ENCODE measurements at places on chromosomes 12 and 14. TPM values are rescaled to one million over a fixed set of nuclear protein-coding genes. Genes with fewer than 3 reads are reported as not detected.

- no peak overlapping the region for H3K4me3 ChIP-seq
- no peak overlapping the region for H3K27ac ChIP-seq
- DNase-seq: no peak
- peaks cover 36% of the 10 kb centered on the region for H3K4me1 ChIP-seq
- H3K27me3 ChIP-seq: no peaks in the 10 kb centered on the region
- no peaks in the 10 kb centered on the region for H3K36me3 ChIP-seq
These were observed 28.5 kb downstream of the DAAM1 start for GRCh38 chr14:59217011-59217410.

GRCh38 chr12:94718114-94718513 is 67.8 kb upstream of the TMCC3 start:
- H3K27me3 ChIP-seq: no peaks in the 10 kb centered on the region
- H3K4me1 ChIP-seq: no peaks in the 10 kb centered on the region
- H3K27ac ChIP-seq: no peak overlapping the region
- H3K36me3 ChIP-seq: no peaks in the 10 kb centered on the region
- DNase-seq: no peak
- no peak overlapping the region for H3K4me3 ChIP-seq

DNA sequence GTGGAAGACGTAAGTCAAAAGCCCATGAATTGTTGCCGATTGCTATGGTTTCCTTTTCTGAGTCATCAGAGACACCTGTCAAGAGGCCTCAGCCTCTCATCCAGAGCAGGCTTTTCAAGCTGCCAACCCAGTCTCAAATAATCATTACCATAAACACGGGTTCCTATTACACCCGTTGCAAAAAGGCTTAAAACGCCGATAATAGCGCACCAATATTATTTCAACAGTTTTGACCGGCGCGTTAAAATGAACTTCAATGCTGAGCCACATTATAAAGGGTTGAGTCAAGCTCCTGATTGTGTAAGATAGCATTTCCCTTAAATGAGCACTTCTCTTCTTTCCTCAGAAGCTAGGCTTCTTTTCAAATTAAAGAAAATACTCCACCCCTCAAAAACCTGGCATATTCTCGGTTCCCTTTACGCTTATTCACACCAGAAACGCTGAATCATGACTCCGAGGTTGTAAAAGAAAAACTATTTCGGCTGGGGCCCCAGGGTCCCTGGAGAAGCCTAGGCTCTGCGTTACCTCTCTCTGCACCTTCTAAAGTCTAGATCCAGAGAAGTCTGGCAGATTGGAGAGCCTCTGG is 1.4 kb downstream of the TMTC1 start:
- DNase-seq: peak; percentile 10
- peak overlapping the region; percentile 88 for H3K27ac ChIP-seq
- no peaks in the 10 kb centered on the region for H3K36me3 ChIP-seq
- H3K27me3 ChIP-seq: no peaks in the 10 kb centered on the region
- H3K4me3 ChIP-seq: peak overlapping the region; percentile 60
- no peaks in the 10 kb centered on the region for H3K4me1 ChIP-seq

GRCh38 chr12:90562671-90563070 is 392.3 kb downstream of the CCER1 start:
- H3K27me3 ChIP-seq: no peaks in the 10 kb centered on the region
- no peak overlapping the region for H3K27ac ChIP-seq
- H3K4me3 ChIP-seq: no peak overlapping the region
- no peaks in the 10 kb centered on the region for H3K4me1 ChIP-seq
- H3K36me3 ChIP-seq: no peaks in the 10 kb centered on the region

- H3K27ac ChIP-seq: no peak overlapping the region
- DNase-seq: no peak
- no peaks in the 10 kb centered on the region for H3K27me3 ChIP-seq
- peaks cover 24% of the 10 kb centered on the region for H3K4me1 ChIP-seq
These were observed 122.4 kb downstream of the TSPAN9 start for GRCh38 chr12:3199551-3200031.

GRCh38 chr12:55957106-55957859 is 8.6 kb downstream of the PMEL start:
- H3K27me3 ChIP-seq: no peaks in the 10 kb centered on the region
- no peak overlapping the region for H3K4me3 ChIP-seq
- DNase-seq: no peak

- H3K27me3 ChIP-seq: no peaks in the 10 kb centered on the region
- no peak for DNase-seq
- peak overlapping the region; percentile 16 for H3K4me3 ChIP-seq
- peaks cover 19% of the 10 kb centered on the region for H3K4me1 ChIP-seq
These were observed 1.7 kb downstream of the HECTD1 start for GRCh38 chr14:31205681-31206535.

DNA sequence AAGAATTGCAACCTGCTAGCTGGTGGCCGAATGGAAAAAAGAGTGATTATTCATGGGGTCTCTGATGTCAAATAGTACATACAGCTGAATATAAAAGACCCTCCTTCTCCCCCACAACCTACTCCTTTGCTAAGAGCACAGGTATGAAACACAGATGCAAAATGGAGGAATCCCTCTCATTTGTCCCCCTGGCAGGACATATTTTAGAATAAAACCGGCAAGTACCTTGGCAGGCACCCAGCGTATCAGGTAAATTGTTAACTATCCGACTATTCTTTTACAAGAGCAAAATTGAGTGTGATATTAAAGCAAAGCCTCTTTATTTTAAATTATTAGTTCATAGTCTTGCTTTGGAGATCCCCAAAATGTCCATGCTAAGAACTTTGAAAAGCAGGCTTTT is 73.7 kb upstream of the USP44 start:
- no peaks in the 10 kb centered on the region for H3K36me3 ChIP-seq
- H3K4me3 ChIP-seq: no peak overlapping the region
- no peak overlapping the region for H3K27ac ChIP-seq
- DNase-seq: no peak

DNA sequence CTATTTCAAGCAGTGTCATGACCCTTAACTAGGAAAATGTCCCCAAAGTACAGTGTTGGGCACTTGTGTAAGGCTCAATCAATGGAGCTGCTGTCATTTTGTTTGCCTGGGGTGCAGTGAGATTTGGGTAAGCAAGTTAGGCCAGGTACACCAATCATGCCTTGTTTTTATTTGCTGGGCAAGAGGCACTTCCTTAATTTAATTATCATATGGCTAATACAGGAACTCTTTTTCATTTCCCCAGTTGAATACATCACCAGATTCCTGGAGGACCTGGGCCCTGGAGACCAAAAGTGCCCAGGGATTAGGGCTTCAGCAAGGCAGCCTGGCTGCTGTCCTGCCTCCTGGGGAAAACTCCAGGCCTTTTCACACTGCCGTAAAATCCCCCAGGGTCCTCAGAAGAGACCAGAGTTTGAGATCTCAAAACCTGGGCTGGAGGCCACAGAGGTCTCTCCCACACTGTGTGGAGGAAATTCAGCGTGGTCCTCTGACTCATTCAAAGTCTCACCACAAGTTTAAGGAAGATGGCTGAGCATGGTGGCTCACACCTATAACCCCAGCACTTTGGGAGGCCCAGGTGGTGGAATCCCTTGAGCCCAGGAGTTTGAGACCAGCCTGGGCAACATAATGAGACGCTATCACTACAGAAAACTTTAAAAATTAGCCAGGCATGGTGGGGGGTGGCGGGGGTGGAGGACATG is 28.4 kb upstream of the FOXN3 start:
- peaks cover 13% of the 10 kb centered on the region for H3K4me1 ChIP-seq
- no peak for DNase-seq
- H3K27ac ChIP-seq: no peak overlapping the region
- H3K36me3 ChIP-seq: no peaks in the 10 kb centered on the region
- H3K4me3 ChIP-seq: no peak overlapping the region

DNA sequence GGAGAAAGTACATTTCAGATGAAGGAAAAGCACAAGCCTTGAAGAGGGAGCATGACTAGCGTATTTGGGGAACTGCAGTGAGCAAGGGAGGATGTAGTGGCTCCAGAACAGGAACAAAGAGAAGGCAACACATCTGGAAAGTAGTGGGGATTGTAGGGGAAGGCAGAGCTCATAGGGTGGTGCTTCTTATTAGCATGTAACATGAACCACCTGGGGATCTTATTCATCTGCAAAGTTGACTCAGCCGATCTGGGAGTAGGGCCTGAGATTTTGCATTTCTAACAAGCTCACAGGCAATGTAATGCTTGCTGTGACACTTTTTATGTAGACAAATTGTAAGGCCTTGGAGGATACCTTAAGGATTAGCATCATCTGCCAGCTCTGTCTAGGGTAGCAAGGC is 447.3 kb downstream of the NELL2 start:
- no peaks in the 10 kb centered on the region for H3K27me3 ChIP-seq
- no peaks in the 10 kb centered on the region for H3K36me3 ChIP-seq
- no peaks in the 10 kb centered on the region for H3K4me1 ChIP-seq
- DNase-seq: no peak
- H3K27ac ChIP-seq: no peak overlapping the region

DNA sequence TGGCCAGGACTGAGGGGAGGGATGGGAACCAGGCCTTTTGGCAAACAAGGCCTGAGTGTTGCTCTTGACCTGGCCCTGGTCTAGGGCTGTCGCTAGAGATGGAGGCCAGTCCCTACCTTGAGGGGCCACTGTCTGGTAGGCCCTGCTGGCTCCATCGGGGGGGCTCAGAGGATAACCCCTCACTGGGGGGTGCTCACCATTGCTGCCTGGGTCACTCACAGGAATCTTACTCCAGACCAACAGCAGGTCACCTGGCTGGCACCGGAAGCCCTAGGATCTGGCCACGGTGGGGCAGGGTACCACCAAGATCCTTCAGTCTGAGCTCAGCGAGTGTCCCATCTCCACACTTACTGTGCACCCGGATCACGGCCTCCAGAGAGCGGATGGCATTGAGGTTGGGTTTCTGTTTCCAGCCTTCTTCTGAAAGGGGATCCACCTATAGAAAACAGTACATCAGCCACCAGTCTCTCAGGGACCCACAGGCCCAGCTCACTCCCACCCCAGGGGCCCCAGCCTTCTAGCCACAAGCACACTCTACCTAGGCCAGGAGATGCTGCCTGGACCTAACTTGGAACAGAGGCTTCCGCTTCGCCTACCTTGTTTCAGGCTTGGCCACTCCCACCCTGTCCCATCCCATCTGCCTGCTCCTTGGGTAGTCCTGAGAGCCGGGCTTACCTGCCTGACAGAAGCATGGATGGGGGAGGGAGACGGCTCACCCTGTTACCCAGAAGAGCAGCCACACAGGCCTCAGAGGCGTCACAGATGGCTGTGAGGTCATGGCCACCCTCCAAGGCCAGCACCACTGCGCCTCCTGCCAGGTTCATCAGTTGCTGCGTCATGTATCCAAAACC is 12.2 kb downstream of the SLC48A1 start:
- H3K4me3 ChIP-seq: no peak overlapping the region
- no peaks in the 10 kb centered on the region for H3K27me3 ChIP-seq
- H3K27ac ChIP-seq: peak overlapping the region; percentile 73
- DNase-seq: peak; percentile 89

GRCh38 chr14:39469094-39469710 is 37.0 kb upstream of the FBXO33 start:
- H3K4me1 ChIP-seq: no peaks in the 10 kb centered on the region
- H3K36me3 ChIP-seq: no peaks in the 10 kb centered on the region
- no peaks in the 10 kb centered on the region for H3K27me3 ChIP-seq
- H3K27ac ChIP-seq: no peak overlapping the region
- no peak overlapping the region for H3K4me3 ChIP-seq

- H3K27ac ChIP-seq: no peak overlapping the region
- DNase-seq: no peak
- H3K4me3 ChIP-seq: no peak overlapping the region
- no peaks in the 10 kb centered on the region for H3K27me3 ChIP-seq
These were observed 20.5 kb upstream of the RPL10L start for GRCh38 chr14:46672128-46672527.

GRCh38 chr14:54450535-54450934 is 9.4 kb upstream of the CNIH1 start:
- no peaks in the 10 kb centered on the region for H3K4me1 ChIP-seq
- H3K36me3 ChIP-seq: no peaks in the 10 kb centered on the region
- H3K27ac ChIP-seq: no peak overlapping the region
- DNase-seq: peak; percentile 35

DNA sequence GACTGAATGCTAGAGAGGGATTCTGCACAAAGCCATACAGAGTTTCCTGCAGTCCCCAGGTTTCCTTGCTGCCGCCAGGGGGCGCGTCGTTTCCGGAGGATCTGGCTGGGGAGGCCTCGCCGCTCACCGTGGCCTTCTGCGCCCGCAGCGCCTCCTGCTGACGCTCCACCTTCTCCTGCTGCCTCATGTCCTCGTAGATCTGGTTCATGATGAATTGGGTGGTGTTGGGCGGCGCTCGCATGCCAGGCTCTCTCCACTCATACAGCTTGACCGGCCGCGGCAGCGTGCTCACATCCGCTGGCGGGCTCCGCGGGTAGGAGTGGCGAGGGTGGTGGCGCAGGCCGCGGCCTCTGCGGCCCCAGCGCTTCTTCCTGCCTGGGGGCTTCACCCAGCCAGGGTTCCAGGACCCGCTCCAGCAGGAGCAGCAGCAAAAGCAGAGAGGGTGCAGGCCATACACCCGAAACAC is 987 bp downstream of the CCER1 start:
- H3K4me1 ChIP-seq: no peaks in the 10 kb centered on the region
- DNase-seq: no peak
- no peak overlapping the region for H3K4me3 ChIP-seq
- no peaks in the 10 kb centered on the region for H3K36me3 ChIP-seq
- H3K27ac ChIP-seq: no peak overlapping the region

- H3K27me3 ChIP-seq: no peaks in the 10 kb centered on the region
- no peak overlapping the region for H3K4me3 ChIP-seq
- H3K27ac ChIP-seq: no peak overlapping the region
These were observed 41.1 kb downstream of the GRIP1 start for GRCh38 chr12:66637699-66638301.

GRCh38 chr14:74081491-74081890 is 2.8 kb downstream of the ALDH6A1 start:
- no peak for DNase-seq
- no peaks in the 10 kb centered on the region for H3K36me3 ChIP-seq
- no peak overlapping the region for H3K27ac ChIP-seq
- H3K4me1 ChIP-seq: peaks cover 20% of the 10 kb centered on the region
- H3K4me3 ChIP-seq: no peak overlapping the region

- H3K4me1 ChIP-seq: no peaks in the 10 kb centered on the region
- H3K27ac ChIP-seq: no peak overlapping the region
- no peak overlapping the region for H3K4me3 ChIP-seq
These were observed 15.5 kb downstream of the SOAT2 start for GRCh38 chr12:53118751-53119300.

- H3K36me3 ChIP-seq: no peaks in the 10 kb centered on the region
- DNase-seq: no peak
- H3K27me3 ChIP-seq: no peaks in the 10 kb centered on the region
These were observed 176.1 kb downstream of the KTN1 start for GRCh38 chr14:55756078-55756477.

Gene ACACB
- 78.5 TPM for total RNA-seq

Gene SLC10A1
- total RNA-seq: not detected

Gene PTGER2
- 2.1 TPM for total RNA-seq

Gene PPM1H
- 3.4 TPM for total RNA-seq

Gene COCH
- 4.2 TPM for total RNA-seq

Gene ACVR1B
- total RNA-seq: 13.3 TPM

Gene ERP27
- total RNA-seq: 0.18 TPM

All from adrenal gland (tissue), 19 donors.